ENCODE measurements at places on chromosomes 5 and 9.

- H3K27me3 ChIP-seq, result peaks cover 15% of the 10 kb centered on the region
- DNase-seq, result no peak
- no peaks in the 10 kb centered on the region for H3K4me1 ChIP-seq
- no peak overlapping the region for H3K27ac ChIP-seq
Observed at GRCh38 chr9:87342743-87343142, 154.9 kb upstream of the DAPK1 start.

DNA sequence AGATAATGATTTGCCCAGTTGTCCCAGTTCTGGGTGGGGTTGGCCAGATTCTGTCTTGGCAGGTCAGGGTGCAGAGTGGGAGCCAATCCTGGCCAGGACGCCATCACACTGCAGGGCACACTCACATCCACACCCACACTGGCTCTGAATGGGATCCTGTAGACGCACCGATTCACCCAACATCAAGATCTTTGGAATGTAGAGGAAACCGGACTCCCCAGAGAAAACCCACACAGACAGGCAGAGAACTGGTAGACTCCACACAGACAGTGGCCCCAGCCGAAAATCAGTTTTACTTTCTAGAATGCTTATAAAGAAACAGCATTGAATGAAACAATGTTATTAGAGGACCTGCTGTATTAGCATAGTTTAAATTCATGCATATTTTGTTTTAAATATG is 343.1 kb upstream of the DAB2 start:
- no peak overlapping the region for H3K4me3 ChIP-seq
- DNase-seq, result no peak
- H3K27me3 ChIP-seq, result peaks cover 8% of the 10 kb centered on the region

GRCh38 chr5:74186356-74187315 is 453.9 kb downstream of the ENC1 start:
- DNase-seq, result no peak
- H3K27ac ChIP-seq, result no peak overlapping the region
- no peaks in the 10 kb centered on the region for H3K36me3 ChIP-seq
- no peak overlapping the region for H3K4me3 ChIP-seq

DNA sequence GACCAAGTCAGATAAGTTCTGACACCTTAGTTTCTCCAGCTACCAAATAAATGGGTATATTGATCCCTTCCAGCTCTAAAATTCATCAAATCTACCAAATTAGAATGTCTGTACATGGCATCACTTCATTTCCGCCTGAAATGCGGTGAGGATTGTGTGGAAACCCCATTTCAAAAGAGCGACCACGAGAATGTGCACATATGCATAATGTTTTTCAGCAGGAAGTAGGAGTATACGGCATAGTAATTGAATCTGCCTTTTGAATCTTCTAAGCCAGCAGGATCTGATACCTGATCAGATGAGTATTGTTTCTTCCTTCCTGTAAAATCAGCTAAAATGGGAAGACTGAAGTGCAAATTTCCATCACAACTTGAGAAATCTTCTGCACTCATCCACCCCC is 418.6 kb downstream of the TMEM38B start:
- no peak overlapping the region for H3K4me3 ChIP-seq
- no peaks in the 10 kb centered on the region for H3K36me3 ChIP-seq
- no peak overlapping the region for H3K27ac ChIP-seq
- peaks cover 2% of the 10 kb centered on the region for H3K4me1 ChIP-seq
- no peak for DNase-seq

- H3K27me3 ChIP-seq, result no peaks in the 10 kb centered on the region
- no peak overlapping the region for H3K4me3 ChIP-seq
- no peaks in the 10 kb centered on the region for H3K36me3 ChIP-seq
- no peak overlapping the region for H3K27ac ChIP-seq
- DNase-seq, result no peak
Observed at GRCh38 chr5:60125636-60126035, 232.1 kb upstream of the PDE4D start.

- no peak for DNase-seq
- H3K27me3 ChIP-seq, result peaks cover 18% of the 10 kb centered on the region
- peaks cover 11% of the 10 kb centered on the region for H3K36me3 ChIP-seq
Observed at GRCh38 chr9:91119142-91119541, 242.6 kb downstream of the AUH start.

DNA sequence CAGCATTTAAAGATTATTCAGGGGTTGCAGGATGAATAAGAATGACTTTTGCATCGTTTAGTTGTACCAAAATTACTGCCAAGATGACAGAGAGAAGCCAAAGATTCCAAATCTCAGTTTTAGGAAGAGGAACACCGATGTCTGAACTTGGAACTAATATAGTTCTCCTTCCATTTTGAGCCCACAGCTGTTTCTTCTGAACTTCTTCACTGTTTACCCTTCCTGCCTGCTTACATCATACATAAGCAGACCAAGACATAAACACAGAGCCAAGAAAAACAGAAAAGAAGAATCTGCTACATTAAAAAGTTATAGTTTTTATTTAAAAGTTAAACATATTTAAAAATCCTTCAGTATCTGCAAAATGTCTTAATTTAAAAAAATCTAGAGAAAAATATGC is 146.9 kb upstream of the RAPGEF1 start:
- no peak for DNase-seq
- H3K4me1 ChIP-seq, result no peaks in the 10 kb centered on the region
- H3K4me3 ChIP-seq, result no peak overlapping the region
- H3K27me3 ChIP-seq, result no peaks in the 10 kb centered on the region
- peaks cover 27% of the 10 kb centered on the region for H3K36me3 ChIP-seq

GRCh38 chr9:121563881-121564460 is 64.3 kb upstream of the GGTA1 start:
- no peaks in the 10 kb centered on the region for H3K36me3 ChIP-seq
- H3K4me3 ChIP-seq, result no peak overlapping the region
- H3K27ac ChIP-seq, result no peak overlapping the region
- DNase-seq, result no peak
- H3K27me3 ChIP-seq, result peaks cover 42% of the 10 kb centered on the region

DNA sequence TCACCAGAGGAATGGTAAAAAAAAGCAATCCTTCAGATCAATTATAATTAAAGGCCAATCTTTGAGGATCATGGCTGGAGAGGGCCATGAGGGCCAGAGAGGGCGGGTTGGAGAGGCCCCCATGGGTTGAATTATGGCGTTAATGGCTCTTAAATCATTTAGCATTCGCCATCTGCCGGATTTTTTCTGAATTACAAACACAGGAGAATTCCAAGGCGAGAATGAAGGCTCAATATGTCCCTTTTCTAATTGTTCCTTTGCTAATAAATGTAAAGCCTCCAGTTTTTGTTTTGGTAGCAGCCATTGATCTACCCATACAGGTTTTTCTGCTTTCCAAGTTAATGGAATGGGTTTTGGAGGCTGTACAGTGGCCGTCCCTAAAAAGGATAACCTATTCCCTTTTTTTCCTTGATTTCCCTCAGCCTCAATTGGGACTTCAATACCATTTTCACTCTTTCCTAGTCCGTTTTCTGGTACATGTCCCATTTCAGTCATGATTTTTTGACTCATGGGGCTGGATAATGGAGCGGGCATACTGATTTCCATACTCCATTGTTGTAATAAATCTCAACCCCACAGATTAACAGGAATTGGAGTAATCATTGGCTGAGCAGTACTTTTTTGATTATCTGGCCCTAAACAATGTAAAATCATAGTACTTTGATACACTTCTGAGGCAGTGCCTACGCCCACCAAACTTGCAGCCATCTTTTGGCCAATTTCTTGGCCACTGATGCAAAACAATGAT is 6.7 kb upstream of the TMEM141 start:
- H3K4me1 ChIP-seq, result peaks cover 19% of the 10 kb centered on the region
- no peak for DNase-seq
- H3K27me3 ChIP-seq, result no peaks in the 10 kb centered on the region
- H3K4me3 ChIP-seq, result peak overlapping the region; percentile 17
- no peaks in the 10 kb centered on the region for H3K36me3 ChIP-seq

- H3K4me3 ChIP-seq, result no peak overlapping the region
- H3K27me3 ChIP-seq, result peaks cover 22% of the 10 kb centered on the region
- no peaks in the 10 kb centered on the region for H3K36me3 ChIP-seq
- no peaks in the 10 kb centered on the region for H3K4me1 ChIP-seq
Observed at GRCh38 chr5:122463221-122463620, 151.2 kb downstream of the SNCAIP start.

DNA sequence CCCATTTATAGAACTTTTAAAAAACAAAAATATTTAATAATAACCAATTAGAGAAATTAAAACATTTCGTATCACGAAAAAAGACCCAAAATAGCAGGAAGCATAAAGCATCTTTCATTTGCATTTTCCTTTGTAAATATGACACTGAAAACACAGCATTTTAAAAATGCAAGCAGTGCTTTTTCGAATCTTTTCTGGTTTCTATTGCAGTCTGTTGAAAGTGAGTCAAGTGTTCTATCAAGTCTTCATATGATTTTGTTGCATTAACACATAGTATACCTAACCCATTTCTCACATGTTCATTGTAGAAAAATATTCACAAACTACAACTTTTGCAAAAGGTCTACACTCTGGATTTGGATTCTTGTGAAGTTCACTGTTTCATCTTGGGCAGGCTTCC is 198.8 kb downstream of the SEMA5A start:
- no peak overlapping the region for H3K27ac ChIP-seq
- H3K27me3 ChIP-seq, result no peaks in the 10 kb centered on the region
- no peak overlapping the region for H3K4me3 ChIP-seq
- no peak for DNase-seq

GRCh38 chr5:1545805-1546355 is 22.1 kb upstream of the LPCAT1 start:
- peaks cover 7% of the 10 kb centered on the region for H3K36me3 ChIP-seq
- H3K4me3 ChIP-seq, result no peak overlapping the region
- peak overlapping the region; percentile 15 for H3K27ac ChIP-seq
- peaks cover 8% of the 10 kb centered on the region for H3K4me1 ChIP-seq

All from stimulated activated naive B cell treated with anti-CD40 and anti-IgM and Interleukin-4, amounts not matched to agents 10 μg/mL and 1 μg/mL and 100 μg/mL, for 72 hours (primary cell).